H9 (cell line): ENCODE measurements at places on chromosomes 4 and X. TPM values are rescaled to one million over a fixed set of nuclear protein-coding genes. Genes with fewer than 3 reads are reported as not detected.

The PDGFRA gene
- 6.6 and 6.8 TPM in 2 replicates for total RNA-seq

The PCDH7 gene
- total RNA-seq, result 16.8 and 18.0 TPM in 2 replicates

The PABPC1L2B gene
- 1.8 TPM in 2 replicates for total RNA-seq

DNA sequence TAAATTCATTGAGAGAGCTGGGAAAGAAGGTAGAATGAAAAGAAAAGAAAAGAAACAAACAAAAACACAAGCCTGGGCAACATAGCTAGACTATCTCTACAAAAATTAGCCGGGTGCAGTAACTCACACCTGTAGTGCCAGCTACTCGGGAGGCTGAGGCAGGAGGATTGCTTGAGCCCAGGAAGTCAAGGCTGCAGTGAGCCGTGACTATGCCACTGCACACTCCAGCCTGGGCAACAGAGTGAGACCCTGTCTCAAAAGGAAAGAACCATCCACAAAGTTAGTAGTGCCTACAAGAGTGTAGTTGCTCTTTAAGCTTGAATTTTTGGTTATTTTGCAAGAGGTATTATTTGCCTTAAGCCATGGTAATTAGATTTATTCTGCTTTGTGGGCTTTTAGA lies 157.7 kb downstream of the CBR4 start:
- no peak overlapping the region for H3K27ac ChIP-seq
- no peaks in the 10 kb centered on the region for H3K27me3 ChIP-seq
- no peak for DNase-seq
- no peaks in the 10 kb centered on the region; the same call in 1 of the 2 replicates for H3K36me3 ChIP-seq
- H3K4me3 ChIP-seq, result no peak overlapping the region

DNA sequence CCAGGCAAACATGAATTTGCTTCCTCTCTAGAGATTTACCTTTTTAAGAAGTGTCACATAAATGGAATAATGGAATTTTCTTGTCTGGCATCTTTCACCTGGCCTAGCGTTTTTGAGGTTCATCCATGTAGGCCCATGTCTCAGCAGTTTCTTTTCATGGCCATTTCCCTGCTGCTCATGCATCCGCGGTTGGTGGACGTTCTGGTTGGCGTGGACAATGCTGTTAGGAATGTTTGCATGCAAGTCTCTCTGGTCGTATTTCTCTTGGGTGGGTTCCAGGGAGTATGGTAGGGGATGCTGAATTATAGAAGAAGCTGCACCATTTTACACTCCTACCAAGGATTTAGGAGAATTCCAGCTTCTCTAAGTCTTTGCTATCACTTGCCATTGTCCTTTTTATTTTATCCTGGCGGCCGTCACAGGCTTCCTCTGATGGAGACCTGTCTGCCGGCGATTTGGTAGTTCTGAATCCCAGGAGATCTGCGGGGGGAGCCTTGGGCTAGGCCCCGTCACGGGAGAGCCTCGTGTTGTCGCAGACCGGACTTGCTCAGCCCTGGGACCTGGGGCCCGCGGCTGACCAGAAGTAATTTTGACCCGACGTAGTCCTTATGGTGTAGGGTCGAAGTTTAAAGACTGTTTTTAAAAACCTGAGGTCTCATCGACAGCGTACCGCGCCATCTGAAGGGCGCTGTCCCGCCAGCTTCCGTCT lies 56.9 kb upstream of the TADA2B start:
- H3K36me3 ChIP-seq, result no peaks in the 10 kb centered on the region
- no peak for DNase-seq
- peak overlapping the region; percentile 85 for H3K4me3 ChIP-seq
- H3K27me3 ChIP-seq, result no peaks in the 10 kb centered on the region

DNA sequence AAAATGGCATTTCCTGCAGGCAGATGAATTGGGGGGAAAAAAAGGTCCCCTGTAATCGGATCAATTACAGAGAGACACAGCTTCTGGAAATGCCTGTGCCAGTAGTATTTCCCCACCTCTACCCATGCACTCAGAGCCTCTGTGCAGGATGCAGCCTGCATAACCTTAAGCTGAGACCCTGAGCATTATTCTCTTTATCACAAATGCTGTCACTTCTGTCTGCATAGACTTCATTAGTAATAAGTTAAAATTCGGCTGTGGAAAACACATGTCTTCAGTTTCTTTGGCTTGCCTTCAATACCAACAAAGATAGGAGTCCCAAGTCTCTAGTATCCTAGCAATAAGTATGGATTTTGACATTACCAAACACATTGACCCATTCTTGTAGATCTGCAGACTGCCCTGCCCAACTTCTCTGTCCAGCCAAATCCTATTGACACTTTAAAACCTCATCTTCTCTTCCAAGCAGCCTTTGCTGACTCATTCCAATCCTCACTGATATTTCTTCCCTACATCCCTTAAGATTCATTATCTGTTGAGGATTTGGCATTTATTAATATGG lies 70.8 kb downstream of the LUZP4 start:
- H3K27ac ChIP-seq, result no peak overlapping the region
- DNase-seq, result no peak
- H3K27me3 ChIP-seq, result no peaks in the 10 kb centered on the region; the same call in 1 of the 2 replicates

DNA sequence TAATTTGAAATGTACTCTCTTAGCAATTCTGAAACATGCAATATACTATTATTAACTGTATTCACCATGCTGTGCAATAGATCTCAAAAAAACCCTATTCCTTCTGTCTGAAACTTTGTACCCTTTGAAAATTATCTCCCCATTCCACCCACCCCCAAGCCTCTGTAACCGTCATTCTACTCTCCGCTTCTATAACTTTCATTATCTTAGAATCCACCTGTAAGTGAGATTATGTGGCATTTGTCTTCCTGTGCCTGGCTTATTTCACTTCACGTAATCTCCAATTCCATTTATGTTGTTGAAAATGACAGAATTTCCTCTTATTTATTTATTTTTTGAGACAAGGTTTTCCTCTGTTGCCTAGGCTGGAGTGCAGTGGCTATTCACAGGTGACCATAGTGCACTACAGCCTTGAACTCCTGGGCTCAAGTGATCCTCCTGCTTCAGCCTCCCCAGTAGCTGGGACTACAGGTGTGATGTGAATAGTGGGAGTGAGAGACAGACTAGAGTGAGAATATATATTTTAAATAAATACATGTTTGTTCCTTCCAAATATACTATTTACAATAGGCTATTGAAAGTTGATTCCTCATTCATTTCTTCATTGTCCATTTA lies 30.5 kb downstream of the VSIG4 start:
- H3K4me3 ChIP-seq, result no peak overlapping the region
- H3K4me1 ChIP-seq, result no peaks in the 10 kb centered on the region
- no peaks in the 10 kb centered on the region for H3K27me3 ChIP-seq
- no peak for DNase-seq
- H3K27ac ChIP-seq, result no peak overlapping the region

- H3K4me1 ChIP-seq, result no peaks in the 10 kb centered on the region
- no peak overlapping the region for H3K4me3 ChIP-seq
- no peak overlapping the region for H3K27ac ChIP-seq
- no peak for DNase-seq
- no peaks in the 10 kb centered on the region for H3K27me3 ChIP-seq
- no peaks in the 10 kb centered on the region for H3K36me3 ChIP-seq
Observed at GRCh38 chr4:48262926-48263325, 6.7 kb downstream of the TEC start.
